ENCODE measurements at places on chromosomes 1 and 21.
A peak's percentile ranks its signal among the peaks of the same experiment; 100 is the strongest.

GRCh38 chr1:211687462-211688215, 12.2 kb upstream of the NEK2 start:
- no peak for DNase-seq

DNA sequence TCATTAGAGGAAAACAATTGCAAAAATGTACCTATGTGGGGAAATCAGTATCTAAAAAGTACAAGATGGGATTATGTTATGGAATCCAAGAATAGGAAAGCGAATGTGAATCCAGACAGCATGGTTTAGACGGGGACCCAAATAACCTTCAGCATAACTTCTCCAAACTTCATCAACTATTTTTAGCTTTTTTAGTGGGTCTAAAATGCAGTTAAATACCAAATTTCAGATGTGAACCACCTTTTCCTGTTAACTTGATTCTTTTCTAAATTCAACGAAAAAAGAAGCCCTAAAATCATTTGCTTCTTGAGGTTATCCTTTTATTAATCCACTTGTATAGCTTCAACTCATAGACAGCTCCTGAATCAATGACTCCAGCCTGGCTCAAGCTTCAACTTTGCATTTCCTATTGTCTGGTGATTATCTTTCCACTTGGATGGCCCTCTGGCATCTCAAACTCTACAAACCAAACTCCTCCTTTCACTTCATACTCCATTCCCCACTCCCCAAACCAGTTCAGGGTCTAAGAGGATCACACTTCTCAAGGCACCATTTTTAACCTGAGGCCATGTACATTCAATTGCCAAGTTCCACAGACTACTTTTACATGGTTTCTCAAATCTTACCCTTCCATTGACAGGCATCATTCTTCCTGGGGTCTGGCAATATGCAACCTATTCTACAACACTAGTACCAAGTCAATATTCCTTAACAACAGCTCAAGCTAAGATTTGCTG, 7.4 kb downstream of the ERRFI1 start:
- no peak for DNase-seq

DNA sequence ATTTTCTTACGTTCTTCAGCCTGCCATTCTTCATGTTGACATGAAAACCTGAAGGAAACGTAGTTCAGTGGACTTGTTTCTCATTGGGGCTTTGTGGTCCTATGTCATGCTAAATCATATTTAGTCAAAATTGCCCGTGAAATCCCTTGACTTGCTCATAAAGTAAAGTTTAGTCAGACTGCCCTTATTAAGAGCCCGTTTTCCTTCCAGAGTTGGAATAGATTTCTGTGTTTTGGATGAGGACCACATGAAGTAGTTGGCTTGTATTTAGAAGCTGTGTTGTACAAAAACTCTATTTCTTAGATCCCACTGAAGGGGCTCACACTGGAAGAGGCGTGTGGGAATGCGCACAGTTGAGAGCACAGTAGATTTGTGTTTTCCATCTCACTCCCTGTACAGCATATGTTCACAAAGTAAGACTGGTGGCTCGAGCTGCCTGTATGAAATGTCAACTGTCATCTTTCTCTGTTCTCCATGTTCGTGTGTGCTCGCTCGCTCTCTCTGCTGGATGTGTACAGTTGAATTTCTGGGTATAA, 42.4 kb downstream of the CAMTA1 start:
- DNase-seq, result no peak

DNA sequence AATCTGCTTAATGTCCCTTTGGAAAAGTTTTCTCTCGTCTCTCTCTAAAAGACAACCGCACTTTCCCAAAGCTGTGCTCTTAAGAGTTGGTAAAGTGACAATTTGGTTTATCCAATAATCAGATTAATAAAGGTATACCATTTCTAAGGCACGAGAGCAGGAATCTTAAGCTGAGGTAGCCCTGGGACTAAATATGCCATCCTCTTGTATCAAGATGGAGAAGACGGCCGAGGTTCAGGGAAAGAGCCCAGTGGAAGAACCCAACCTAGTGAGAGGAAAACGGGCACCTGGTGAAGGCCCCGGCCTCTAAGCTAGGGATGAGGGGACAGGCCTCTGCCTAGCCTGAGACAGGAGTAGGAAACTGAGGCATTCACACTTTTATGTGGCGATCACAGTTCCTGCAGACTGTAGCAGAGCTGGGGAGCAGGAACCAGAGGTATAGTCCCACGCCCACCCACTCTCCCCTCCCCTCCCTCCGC, 334 bp upstream of the SARS1 start:
- peak; percentile 71 for DNase-seq

- no peak for DNase-seq
Observed at GRCh38 chr1:165525708-165526107, 18.1 kb upstream of the LRRC52 start.

DNA sequence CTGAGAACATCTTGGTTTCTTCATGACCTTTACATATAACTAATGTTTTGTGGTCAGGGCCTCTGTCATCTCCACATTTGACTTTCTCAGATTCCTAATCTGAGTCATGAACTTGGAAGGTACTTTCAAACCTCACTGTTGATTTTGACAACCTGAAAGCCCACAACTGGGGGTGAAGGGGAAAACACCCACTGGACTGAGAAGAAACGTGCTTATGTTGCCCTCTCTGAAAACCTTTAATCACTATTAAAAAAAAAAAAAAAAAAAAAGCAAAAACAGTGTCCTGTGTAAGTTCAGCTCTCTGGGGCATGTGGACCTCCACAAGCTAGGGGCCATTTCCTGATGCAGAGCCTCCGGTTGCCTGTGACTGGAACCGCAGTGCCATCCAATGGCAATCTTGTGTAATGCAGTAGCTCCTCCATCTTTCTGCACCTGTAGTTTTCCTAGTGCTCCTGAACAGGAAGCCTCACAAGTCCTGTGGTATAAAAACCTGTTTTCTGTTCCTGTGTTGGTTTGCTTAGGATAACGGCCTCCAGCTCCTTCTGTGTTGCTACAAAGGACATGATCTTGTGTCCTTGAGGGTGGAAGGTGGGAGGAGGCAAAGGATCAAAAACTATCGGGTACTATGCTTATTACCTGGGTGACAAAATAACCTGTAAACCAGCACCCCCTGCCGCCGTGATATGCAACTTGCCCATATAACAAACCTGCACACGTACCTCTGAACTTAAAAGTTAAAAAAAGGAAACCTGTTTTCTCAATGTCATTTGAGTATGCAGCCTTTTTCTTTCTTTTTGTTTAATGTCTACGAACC, 124.5 kb downstream of the ZNF648 start:
- peak; percentile 53 for DNase-seq

DNA sequence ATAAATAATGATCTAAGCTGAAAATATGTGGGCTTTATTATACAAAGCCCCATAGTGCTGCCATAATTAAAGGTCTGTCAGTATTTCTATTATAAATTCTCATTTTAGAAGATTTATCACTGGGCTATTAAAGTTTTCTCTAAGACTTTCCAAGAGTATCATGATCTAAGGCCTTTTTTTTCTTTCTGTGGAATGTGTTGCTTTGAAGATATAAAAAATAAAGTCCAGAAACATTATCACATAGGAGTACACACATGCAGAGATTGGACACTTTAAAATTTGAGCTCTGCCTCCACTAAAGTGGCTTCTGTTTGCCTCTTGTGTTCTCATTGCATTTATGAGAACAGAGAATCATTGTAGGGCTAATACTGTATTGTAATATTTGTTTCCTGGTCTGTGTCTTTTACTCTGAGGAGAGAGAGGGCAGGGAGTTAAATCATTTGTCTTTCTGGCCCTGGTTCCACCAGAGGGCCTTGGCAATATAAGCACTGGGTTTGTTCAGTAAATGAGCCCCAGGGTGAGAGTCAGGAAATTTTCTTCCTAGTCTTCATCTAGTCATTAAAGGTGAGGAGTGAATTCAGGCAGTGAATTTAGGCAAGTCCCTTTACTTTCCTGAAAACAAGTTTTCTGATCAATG, 70.2 kb downstream of the NFIA start:
- DNase-seq, result no peak

DNA sequence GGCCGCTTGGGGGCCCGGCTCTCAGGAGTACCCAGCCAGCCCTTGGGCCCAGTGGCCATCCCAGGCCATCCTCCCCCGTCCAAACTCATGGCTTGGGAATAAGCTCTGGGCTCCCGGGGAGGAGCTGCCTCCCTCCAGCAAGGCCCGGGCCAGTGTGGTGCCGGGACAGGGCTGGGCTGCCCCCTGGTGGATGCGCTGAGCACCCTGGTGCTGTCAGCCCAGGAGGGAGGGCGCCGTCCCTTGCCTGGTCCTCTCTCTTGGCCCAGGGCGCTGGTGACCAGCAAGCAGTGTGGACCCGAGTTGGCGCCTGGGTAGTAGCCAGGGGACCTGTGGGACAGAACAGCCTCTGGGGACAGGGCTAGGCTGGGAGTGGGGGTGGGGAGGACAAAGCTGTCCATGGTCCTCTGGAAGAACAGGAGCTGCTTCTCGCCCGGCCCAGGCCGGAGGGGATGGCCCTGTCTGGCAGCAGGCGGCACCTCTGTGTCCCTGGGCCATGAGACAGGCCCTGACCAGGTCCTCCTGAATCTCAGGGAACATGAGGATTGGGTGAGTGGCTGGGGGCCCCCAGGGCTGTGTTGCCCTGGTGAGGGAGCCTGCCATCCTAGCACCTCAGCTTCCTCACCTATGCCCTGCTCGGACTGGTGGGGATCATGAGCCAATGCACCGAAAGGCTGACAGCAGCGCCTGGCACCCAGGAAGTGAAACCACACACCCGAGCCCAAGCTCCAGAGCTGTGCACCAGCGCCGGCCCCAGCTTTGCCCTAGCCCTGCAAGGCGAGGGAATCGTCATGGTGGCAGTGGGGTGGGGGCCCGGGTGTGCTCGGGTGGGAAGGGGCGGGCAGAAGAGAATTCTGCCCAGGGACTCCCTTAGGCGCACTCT, 9.4 kb downstream of the MORN1 start:
- peak; percentile 97 for DNase-seq

DNA sequence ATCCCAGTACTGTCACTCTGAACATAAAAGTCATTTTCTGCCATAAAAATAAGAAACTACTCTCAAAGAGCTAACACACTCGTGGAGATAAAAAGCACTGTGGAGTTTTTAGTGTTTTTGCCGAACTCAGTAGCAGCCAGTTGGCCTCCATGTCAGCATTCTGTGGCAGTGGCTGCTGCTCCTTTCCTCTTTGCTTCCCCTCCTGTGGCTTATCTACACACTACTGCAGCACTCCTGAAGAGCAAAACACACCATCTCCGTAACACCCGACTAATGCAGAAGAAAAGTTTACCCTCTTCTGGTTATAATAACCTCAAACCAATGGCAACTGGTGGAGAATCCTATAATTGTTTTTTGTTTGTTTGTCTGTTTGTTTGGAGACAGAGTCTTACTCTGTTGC, 44.9 kb downstream of the RAB3GAP2 start:
- DNase-seq, result no peak

GRCh38 chr1:85566890-85567289, 13.7 kb upstream of the CCN1 start:
- DNase-seq, result no peak

DNA sequence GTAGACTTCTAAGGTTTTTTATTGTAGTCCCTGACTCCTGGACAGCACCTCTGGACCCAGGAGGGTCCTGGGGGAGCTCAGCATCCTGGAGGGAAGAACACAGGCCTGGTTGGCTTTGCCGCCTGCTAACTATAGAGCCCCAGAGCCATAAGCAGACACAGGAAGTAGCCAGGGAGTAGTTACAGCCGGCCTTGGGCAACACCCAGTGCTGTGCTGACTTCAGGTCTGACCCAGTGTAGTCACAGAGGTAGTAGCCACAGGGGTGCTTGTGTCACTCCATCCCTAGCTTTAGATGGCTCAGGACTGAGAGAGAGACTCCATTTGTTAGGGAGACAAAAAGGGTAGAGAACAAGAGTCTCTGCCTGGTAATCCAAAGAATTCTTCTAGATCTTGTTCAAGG, 21.9 kb downstream of the MCOLN2 start:
- no peak for DNase-seq

DNA sequence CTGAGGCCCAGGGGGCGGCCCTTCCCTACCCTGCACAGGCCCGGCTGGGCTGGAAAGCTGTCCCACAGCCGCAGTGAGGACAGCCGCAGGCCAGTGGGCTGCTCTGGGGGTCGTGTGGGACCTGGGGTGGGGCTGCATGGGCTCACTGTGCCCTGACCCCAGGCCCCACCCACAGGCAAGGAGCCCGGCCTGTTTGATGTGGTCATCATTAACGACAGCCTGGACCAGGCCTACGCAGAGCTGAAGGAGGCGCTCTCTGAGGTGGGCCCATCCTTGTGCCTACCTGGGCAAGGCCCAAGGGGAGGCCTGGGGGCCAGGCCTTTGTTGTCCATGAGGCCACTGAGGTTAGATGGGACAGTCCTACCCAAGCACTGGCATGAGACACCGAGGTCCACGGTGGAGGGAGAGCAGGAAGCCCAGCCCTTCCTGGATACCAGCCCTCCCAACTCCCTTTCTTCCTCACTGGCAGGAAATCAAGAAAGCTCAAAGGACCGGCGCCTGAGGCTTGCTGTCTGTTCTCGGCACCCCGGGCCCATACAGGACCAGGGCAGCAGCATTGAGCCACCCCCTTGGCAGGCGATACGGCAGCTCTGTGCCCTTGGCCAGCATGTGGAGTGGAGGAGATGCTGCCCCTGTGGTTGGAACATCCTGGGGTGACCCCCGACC, 1.4 kb upstream of the GJC2 start:
- DNase-seq, result no peak

DNA sequence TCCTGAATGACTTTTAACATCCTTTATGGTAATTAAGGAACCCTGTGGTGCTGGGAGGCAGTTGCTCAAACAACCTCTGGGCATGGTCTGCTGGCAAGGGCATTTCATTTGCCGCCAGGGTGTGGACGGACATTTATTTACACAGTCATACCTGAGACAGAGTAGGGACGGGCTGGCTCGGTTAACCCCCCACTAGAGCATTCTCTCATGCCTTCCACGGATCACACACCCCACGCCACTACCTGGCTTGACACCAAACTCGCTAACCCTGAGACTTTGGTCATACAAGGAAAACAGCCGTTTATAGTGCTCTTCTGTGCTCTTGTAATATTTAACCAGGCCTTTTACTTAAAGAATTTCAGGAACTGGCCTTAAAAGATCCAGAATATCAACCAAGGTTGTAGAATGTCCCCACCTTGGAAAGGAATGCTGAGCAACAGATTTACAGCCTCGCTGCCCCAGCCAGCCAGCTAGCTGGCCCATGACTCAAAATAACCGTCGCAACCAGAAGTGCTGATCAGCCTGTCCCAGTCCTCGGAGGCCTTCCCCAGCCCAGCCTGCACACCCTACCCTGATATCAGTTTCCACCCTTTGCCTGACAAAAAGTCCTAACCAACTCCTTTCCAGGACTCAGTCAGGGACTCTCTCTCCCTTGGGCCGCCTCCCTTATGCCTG, 6.5 kb upstream of the PDXK start:
- DNase-seq, result no peak

Data from GM19239 (cell line).